ENCODE measurements at places on chromosomes 4 and X.

DNA sequence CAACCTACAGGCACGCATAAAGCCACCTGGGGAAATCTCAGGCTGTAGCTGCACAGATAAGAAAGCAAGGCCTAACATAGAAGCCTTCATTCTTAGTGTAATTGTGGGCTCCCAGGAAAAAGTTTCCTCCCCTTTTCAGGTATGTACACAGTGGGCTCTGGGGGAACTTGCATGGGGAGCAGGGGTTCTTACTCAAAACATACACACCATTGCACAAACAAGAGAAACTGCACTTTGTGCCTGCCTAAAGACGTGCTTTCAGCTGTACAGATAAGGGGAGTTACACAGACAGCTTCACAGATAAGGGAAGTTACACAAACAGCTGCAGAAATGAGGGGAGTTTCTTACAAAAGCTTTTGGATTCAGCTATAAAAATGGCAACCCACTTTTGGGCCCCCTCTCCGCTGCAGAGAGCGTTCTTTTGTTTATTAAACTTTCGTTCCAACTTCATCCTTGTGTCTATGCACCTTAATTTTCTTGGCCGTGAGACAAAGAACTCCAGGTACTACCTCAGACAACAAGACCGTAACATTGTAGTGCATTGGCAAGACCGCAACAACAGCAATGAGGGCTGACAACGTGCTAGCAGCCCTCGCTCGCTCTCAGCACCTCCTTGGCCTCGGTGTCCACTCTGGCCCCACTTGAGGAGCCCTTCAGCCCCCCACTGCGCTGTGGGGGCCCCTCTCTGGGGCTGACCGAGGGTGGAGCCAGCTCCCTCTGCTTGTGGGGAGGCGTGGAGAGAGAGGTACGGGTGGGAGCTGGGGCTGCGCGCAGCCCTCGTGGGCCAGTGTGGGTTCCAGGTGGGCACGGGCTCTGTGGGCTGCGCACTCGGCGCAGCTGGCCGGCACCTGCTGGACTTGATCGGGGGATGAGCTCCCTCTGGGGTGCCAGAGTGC is 317.5 kb downstream of the RAPGEF2 start:
- no peak for DNase-seq

- no peak for DNase-seq
Observed at GRCh38 chr4:108337923-108338322, 169.2 kb upstream of the LEF1 start.

- no peak for DNase-seq
Observed at GRCh38 chr4:7344636-7345155, 90.0 kb downstream of the PSAPL1 start.

GRCh38 chr4:119113033-119113655 is 22.5 kb upstream of the MYOZ2 start:
- no peak for DNase-seq

DNA sequence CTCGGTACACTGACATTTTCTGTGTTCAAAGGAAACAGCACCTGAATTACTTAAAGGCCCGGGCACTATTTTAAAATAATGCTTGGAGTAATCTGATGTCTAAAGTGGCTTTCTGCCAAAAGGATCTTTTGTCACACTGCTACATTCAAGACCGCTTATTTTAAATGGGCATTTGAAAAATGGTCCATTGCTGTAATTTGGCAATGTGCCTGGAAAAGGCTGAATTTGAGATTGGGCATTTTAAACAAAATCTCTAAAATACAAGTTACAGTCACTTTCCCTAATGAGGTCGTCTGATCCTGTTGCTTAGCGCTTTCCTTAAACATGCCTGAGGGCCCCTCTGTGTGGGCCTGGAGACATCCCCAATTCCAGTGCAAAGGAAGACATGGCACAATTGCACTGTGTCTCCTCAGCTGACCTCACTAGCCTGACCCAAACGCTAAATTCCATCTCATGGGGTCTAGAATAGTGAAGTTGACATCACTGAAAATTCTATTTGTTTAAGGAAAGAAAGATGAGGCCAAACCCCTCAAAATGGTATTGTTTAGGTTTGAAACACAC is 214.2 kb downstream of the GPC3 start:
- peak; percentile 12 for DNase-seq

- DNase-seq, result no peak
Observed at GRCh38 chrX:132207996-132208395, 11.3 kb downstream of the RAP2C start.

DNA sequence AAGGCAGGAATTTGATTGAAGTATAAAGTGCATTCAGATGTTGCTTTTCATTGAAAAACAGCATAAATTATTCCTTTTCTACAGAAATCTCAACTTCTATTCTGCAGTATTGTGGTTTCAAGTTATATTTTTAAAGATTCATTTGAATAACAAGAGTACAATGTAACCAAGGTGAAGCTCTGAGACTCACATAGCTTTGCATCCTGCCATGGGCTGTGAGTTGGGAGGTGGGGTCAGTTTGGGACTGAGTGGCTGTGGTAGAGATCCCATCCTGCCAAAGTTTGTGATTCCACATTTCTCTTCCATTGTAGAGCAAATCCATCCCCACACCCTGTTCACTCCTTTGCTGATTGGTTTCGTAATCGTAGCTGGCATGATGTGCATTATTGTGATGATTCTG is 69.2 kb downstream of the KIT start:
- DNase-seq, result no peak

- DNase-seq, result no peak
Observed at GRCh38 chrX:115399306-115399705, 109.8 kb downstream of the LUZP4 start.

GRCh38 chrX:16445166-16445752 is 204.7 kb upstream of the S100G start:
- DNase-seq, result no peak

DNA sequence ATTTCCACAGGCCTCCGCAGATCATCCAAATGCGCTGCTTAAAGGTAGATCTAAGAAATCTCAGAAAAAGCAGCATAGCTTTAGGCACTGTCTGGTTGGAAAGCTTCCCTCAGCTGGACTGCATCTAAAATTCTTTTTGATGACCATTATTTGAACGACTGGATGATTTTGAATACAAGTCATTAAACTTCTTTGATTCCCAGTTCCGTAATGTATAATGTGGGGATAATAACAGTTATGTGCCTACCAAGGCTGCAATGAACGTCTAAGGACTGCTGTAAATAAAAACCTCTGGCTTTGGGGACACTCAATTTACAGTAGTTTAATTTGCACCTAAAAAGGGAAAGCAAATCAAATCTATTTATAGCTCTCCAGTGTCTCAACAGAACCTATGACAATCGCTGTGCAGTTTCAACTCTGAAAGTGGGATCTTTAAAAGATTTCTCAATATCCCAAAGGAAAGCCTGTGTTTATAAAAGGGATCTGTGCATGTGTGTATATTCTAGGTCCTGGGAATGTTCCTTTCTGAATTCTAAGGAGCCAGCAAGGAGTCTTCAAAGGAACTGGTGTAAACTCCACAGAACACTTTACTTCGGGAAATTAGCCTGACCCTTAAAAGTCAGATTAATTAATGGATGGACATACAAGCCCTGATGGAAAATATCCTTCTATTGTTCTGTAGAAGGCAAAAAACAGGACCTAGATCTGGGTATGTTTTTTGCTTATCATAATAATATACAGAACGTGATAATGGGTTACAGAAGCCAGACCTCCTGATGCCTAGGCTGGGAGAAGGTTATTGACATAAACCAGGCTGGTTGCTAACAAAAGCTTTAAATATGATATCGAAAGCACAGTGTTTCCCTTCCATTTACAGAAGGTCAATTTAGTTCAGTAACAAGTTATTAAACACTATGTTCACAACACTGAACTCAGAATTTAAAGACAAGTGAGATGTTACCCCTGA is 53.4 kb downstream of the AFAP1 start:
- no peak for DNase-seq

DNA sequence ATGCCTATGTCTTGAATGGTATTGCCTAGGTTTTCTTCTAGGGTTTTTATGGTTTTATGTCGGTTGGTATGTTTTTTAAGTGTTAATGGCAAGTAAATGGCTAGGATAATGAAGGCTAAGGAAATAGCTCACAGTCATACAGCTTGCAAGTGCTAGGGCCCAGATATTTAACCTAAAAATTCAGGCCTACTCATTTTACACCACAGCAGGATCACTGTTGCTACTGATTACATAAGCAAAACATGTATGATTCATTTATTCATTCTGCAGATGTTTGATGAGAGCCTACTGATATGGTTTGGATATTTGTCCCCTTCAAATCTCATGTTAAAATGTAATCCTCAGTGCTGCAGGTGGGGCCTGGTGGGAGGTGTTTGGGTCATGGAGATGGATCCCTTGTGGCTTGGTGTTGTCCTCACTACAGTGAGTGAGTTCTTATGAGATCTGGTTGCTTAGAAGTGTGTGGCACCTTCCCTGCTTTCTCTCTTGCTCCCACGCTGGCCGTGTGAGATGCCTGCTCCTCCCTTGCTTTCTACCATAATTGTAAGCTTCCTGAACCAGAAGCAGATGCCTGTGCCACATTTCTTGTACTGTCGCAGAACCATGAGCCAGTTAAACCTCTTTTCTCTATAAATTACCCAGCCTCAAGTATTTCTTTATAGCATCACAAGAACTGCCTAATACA is 175.5 kb downstream of the MAPK10 start:
- no peak for DNase-seq

DNA sequence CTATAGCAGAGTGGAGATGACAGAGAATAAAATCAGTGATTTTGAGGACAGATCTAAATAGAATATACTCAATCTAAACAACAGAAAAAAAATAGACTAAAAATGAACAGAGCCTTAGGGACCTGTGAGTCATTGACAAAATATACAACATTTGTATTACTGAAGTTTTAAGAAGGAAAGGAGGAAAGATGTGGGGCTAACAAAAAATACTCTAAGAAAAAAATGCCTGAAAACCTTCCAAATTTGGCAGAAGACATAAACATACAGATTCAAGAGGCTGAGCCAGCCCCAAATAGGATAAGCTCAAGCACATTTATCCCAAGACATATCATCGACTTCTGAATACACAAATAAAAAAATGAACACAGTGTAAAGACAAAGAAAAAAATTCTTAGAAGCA is 123.6 kb upstream of the INTU start:
- no peak for DNase-seq

DNA sequence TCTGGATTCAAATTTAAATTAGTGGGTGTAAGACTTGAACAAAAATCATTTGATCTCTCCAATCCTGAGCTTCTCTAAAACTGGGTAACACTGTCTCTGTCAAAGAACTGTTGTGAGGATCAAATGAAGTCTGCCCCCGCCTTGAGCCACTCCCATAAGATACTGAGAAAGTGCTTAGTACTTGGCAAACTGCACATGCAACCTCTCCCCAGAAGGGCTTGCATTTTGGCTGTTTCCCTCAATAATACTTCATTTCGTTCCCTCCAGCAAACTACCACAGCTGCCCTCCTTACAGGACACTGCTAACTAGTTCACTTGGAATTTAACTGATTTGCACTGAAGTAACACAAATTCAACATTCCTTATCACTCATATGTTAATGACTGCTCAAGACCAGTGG is 79.8 kb downstream of the APBB2 start:
- no peak for DNase-seq

DNA sequence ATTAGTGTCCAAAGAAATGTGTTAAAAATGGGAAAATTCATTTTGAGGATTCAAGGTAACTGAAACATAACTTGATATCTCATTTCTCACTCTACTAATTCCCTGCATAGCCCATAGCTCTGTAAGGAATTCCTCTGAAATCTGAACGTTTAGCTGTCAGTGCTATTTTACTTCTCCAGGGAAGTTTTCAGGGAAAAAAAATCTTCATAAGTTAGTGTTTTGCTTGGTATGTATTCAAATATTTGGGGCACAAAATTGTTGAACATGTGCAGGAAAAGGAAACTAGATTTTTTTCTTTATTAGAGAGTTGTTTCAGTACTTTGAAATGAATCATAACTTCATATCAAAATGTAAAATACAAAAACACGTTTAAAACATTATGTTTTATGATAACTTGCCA is 891.4 kb downstream of the CENPC start:
- no peak for DNase-seq

- no peak for DNase-seq
Observed at GRCh38 chr4:51835855-51836254, 7.1 kb upstream of the DCUN1D4 start.

GRCh38 chr4:159367781-159368080 is 264.9 kb downstream of the RAPGEF2 start:
- no peak for DNase-seq

DNA sequence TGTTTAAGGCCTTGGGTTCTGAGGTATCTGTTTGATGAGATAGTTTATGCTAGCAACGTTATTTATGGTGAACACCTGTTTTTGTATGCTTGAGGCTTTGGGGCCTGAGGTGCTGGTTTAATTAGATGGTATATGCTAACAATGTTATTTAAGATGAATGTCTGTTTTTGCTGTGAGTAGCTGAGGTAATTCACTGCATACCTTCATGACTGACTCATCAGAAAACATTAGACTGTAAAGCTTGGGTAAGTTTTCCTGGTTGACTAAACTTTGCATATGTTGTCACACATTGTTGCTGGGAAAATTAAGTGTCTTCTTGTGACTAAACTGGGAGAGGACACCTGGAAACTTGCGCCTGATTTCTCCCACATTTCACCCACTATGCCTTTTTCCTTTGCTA is 1026.6 kb downstream of the RAPGEF2 start:
- DNase-seq, result no peak

DNA sequence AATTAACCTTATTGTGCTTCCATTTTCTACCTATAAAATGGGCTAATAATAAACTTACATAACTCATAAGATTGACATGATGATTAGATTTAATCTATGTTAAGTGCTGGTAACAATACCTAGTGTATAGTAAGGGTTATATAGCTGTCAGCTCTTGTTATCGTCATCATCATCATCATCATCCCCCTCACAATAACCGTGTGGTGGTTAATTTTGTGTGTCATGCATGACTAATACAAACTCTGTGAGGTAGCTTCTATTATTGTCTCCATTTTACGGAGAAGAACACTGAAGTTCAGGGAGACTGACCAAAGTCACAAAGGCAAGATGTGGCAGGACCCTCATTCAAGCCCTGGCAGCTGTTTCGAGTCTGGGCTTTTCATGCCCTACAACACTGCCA is 211.3 kb downstream of the PALLD start:
- no peak for DNase-seq

DNA sequence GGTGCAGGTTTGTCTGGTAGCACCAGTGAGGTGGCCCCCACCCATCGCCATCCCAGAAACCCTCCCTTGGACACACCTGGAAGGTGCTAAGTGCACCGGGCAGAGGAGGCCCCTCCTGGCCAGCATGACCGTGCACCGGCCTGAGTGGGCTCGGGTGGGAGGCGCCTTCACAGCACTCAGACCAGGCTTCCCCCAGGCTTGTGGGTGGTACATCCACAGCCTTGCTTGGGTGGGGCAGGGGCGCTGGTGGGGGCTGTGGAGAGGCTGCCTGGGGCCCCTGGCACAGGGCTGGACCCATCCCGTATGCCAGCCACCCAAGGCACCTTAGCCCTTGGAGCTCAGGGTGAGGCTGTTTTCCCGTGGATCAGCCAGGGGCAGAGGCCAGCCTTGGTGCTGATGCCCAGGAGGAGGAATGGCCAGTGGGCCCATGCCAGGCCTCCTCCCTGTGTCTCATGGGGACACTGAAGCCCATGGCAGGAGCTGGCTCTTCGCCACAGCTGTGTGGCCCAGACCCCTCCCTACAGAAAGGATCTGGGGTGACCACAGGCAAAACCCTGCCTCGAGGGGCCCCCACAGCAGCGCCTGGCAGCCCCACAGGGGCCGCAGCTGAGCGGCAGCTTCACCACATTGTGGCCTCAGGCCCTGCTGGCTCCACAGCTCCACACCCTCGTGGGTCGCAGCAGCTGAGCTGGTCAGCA is 21.4 kb downstream of the NKX1-1 start:
- DNase-seq, result no peak

- DNase-seq, result no peak
Observed at GRCh38 chrX:19195243-19195610, 73.0 kb upstream of the ADGRG2 start.
